ENCODE measurements at places on chromosomes 3 and 15. TPM values are rescaled to one million over a fixed set of nuclear protein-coding genes. Genes with fewer than 3 reads are reported as not detected.

The CEP19 gene
- total RNA-seq, result 1.4 TPM

GRCh38 chr15:49964061-49964460 is 155.0 kb downstream of the ATP8B4 start:
- DNase-seq, result no peak
- H3K4me3 ChIP-seq, result no peak overlapping the region
- H3K4me1 ChIP-seq, result no peaks in the 10 kb centered on the region
- no peaks in the 10 kb centered on the region for H3K36me3 ChIP-seq

GRCh38 chr3:111745786-111746185 is 113.3 kb upstream of the PHLDB2 start:
- no peaks in the 10 kb centered on the region for H3K36me3 ChIP-seq
- no peaks in the 10 kb centered on the region for H3K4me1 ChIP-seq
- no peaks in the 10 kb centered on the region for H3K27me3 ChIP-seq

DNA sequence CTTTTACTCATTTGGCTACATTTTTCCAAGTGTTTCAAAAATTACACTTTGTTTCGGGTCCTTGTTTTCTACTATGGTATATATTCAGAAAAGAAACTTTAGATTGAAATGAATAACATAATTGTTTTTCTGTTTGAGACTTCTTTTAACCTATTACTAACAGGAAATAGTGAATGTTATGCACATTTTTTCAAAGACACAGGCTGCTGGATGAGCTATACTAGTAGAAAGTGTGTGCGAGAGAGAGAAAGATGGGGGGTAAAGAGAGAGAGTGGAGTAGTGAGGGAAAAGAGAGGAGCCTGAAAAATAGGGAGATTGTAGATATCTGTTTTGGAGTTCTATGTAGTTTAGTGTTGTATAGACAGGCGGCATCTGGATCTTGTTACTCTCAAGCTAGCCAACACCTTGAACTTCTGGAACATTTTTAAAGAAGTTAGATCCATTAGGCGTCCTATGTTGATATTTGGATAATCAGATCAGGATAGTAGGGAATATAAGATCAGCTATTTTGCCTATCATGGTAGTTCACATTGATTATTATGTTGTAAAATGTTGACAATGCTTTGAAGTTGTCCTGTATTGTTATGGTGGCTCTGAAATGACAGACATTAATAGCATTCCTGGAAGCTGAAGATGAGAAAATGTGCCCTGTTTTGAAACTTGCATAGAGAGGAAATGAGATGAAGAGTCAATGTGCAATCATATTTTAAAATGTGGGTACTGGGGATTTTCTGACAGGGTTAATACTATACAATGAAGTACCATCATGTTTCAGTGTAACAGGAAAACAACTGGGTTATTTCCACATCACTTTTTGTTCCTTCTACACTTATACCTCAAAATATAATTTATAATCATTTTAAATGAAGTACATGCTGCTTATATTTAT is 2.6 kb downstream of the RBMS3 start:
- no peaks in the 10 kb centered on the region for H3K36me3 ChIP-seq
- H3K4me3 ChIP-seq, result no peak overlapping the region
- no peak overlapping the region for H3K27ac ChIP-seq
- DNase-seq, result no peak

The STXBP5L gene
- not detected for total RNA-seq

The MINDY2 gene
- 17.9 TPM for total RNA-seq

Data from T-helper 17 cell (primary cell).